ENCODE measurements at places on chromosomes 7 and 10. TPM values are rescaled to one million over a fixed set of nuclear protein-coding genes. Genes with fewer than 3 reads are reported as not detected.

DNA sequence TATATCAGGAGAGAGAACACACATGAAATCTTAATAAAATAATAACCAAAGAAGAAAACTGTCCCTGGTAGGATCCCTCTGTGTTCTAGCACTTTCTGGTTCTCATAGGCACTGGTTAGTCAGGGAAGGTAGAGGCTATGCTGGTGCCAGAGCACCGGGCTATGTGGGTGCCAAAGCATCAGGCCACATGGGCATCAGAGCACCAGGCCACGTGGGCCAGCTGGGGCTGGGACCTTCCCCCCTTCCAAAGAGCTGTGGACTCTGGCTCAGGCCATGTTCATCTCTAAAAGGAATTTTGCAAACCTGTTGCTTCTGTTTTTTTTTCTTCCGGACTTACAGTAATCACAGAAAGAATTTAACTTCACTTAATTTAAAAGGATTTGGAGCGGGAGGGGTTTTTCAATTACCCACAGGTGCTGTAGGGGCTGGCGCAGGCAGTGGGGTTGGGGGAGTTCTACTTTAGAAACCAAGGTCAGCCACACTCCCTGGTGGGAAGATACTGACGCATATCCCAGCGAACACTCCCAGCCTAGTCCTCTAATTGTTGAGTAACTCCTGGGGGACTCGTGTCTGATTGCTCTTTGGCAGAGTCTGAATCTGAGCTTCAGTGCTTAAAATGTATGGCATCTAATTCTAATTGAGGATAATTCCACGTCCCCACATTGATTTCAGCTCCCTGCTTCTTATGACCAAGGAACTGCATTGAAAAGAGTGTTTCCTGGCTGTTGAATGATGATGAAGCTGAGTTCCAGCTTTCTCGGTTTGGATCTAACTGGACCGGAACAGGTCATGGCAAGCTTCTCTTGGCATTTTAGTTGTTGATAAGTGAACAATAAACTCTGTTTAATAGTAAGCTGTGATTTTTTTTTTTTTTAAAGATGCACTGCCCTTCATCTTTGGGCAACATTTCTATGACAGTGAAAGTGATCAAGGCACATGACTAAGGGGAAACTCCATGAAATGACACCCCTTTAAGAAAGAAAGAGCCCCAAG lies 110.7 kb upstream of the FZD8 start:
- no peak for DNase-seq

DNA sequence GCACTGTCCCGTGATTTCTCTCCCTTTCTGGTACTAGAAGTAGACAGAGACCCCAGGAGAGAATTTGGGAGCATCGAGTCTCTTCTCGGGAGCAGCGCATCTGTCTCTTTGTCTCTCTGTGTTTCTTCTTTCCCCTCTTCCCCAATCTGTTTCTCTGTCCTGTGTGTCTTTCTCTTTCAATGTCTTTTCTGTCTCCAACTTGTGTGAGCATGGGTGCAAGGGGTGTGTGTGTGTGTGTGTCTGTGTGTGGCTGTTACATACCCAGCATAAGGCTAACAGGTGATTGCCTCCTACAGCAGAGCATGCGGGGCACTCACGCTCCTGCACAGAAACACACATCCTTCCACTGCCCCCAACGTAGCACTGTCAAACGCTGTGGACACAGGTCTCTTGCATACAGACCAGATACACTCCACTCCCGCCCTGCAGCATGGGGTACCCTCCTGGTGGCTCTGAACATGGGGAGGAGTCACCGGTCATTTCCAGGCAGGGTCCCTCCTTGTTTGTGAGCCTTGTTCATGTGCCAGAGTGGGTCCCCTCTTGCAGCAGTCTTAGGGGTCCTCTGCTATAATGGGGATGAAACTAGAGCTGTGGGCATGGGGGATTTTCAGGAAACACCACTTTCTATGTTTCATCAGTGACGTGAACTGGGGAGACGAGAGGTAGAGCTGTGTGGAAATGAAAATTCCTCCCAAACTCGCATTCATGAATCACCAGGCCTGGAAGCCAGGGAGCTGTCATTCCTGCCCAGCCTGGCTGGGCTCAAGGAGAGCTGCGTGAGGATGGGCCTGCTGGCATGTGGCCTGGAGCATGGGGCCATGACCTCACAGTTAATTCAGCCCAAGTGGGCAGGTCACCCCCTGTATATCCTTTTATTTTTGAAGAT lies 980 bp downstream of the ADAMTS14 start:
- DNase-seq = no peak

GRCh38 chr7:33632322-33632721 lies 273.0 kb upstream of the BMPER start:
- DNase-seq = no peak

- no peak for DNase-seq
Measured at GRCh38 chr10:101841826-101842225, 1.8 kb downstream of the KCNIP2 start.

- peak; percentile 49 for DNase-seq
Measured at GRCh38 chr7:5396542-5396941, 27.1 kb downstream of the TNRC18 start.

DNA sequence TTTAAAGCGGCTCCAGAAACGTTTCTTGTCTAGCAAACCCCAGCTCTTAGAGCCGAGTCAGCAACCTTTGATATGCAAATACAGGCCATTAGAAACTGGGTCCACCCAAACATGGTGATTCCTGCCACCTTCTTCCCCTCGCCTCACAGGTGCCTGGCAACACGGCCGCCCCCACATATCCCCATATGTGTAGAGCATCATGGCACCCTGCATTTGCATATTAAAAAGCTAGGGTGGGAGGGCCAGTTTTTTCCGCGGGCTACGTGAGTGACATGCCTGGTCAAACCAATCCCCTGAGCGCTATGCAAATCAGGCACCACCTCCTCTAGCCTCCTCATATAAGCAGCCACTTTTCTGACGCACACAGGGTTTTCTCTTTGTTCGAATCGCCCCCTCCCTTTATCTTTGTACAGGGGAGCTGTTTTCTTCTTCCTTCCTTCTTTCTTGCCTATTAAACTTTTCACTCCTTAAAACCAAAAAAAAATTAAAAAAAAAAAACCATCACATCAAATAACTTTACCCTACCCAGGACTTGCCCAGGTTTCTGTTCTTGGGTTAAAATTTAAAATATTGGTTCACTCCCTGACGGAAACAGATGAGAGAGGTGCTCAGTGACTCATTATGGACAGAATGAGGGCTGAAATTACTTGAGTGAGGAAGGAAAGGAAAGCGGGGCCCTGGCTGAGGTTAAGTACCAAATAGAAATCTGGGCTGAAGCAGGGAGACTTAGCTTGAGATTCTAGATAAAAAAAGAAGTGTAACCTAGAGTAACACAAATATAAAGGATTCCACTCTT lies 59.8 kb downstream of the COA1 start:
- peak; percentile 56 for DNase-seq

GRCh38 chr7:88312061-88312663 lies 5.5 kb upstream of the STEAP4 start:
- no peak for DNase-seq

GRCh38 chr10:110083884-110084283 lies 76.1 kb downstream of the ADD3 start:
- no peak for DNase-seq

DNA sequence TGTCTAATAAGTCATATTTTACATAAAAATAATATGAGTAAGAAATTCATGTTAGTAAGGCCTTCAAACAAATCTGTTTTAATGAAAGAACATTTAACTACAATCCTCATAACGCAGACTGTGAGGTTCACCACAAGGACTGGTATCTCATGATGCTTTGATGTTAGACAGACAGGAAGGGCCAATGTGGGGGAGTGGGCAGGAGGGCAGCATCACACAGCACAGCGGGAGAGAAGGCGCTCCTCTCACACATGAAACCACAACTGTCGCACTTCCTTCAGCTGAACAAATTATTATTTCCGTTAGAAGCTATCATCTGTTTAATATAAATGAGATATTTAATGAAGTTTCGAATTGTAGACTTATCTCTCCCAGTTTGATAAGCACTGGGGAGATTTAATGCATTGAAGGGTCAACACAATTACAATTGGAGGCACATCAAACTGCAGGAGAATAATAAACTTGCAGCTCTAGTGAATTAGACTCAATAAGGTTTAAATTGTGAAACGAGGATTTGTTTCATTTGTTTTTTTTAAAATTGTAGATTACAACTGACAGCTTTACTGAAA lies 466.1 kb downstream of the PARD3 start:
- DNase-seq = no peak

DNA sequence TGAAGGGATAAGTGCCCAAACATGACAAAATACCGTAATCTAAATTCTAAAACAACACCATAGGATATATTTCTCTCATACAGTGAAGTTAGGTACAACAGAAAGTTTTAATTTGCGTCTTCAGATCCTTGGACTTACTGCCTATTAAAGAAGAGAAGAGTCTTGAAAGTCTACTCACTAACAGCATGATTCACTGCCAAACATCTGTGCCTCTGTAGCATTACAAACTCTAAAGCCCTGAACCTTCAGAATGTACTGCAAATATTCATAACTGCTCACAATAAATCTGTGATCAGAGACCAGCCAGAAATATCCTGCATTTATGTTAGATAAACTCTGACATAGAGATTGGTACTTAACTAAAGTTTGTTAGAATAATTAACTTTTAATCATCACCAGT lies 365.3 kb downstream of the PARD3 start:
- no peak for DNase-seq

GRCh38 chr10:5814110-5815107 lies 1.2 kb upstream of the GDI2 start:
- DNase-seq = no peak

- no peak for DNase-seq
Measured at GRCh38 chr7:122975341-122975740, 20.2 kb downstream of the TAS2R16 start.

GRCh38 chr10:70145166-70145665 lies 1.3 kb downstream of the TYSND1 start:
- DNase-seq = no peak

- DNase-seq = no peak
Measured at GRCh38 chr7:106613848-106614560, 47.0 kb downstream of the CCDC71L start.

DNA sequence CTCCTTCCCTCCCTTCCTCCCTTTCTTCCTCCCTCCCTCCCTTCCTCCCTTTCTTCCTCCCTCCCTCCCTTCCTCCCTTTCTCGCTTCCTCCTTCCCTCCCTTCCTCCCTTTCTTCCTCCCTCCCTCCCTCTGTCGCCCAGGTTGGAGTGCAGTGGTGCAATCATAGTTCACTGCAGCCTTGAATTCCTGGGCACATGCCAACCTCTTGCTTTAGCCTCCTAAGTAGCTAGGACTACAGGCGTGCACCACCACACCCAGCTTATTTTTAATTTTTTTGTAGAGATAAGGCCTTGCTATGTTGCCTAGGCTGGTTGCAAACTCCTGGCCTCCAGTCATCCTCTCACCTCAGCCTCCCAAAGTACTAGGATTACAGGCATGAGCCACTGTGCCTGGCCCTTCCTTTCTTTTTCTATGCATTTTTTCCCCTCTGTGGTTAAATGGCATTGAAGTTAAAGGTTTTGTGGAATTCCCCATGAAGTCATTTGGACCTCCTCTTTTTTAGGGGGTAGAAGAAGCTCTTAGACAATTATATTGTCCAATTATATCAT lies 9.6 kb downstream of the KLHDC10 start:
- DNase-seq = no peak

- no peak for DNase-seq
Measured at GRCh38 chr10:69315610-69316312, 37.5 kb downstream of the HK1 start.

GRCh38 chr10:100184840-100185239 lies 989 bp downstream of the ERLIN1 start:
- DNase-seq = no peak

The SMIM30 gene
- total RNA-seq = 9.3 TPM

The ABCB1 gene
- total RNA-seq = 12.0 TPM

The ENTPD1 gene
- total RNA-seq = 0.89 TPM

The EPHB6 gene
- 104 TPM for total RNA-seq

The TBX20 gene
- total RNA-seq = not detected

The IL15RA gene
- 5.6 TPM for total RNA-seq

The OR2A5 gene
- not detected for total RNA-seq

The HMX2 gene
- not detected for total RNA-seq

The TAS2R40 gene
- not detected for total RNA-seq

The ZNF680 gene
- 10.0 TPM for total RNA-seq

The RBP4 gene
- total RNA-seq = not detected
